ENCODE measurements at places on chromosomes 4 and X. TPM values are rescaled to one million over a fixed set of nuclear protein-coding genes. Genes with fewer than 3 reads are reported as not detected.

Gene NHS
- 9.5 TPM for total RNA-seq

GRCh38 chrX:39811376-39811775, 286.4 kb downstream of the BCOR start:
- DNase-seq, result no peak

DNA sequence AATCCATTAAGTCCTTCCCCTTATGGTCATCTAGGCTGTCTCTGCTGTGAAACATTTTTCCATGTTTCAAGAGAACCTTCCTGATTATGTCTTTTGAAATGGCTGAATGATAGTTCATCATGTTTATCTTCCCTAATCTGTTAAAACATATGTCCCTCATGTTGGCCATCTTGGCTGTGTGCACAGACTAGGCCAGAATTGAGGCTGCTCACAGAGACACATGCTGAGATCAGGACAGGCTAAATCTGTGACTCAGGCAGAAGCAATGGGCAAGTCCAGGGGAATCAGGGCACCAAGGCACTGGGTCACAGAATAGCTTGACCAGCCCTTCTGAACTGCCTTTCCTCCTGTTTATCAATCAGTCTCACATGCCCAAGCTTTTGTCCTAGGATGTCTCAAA, 78.3 kb downstream of the FHDC1 start:
- DNase-seq, result no peak

GRCh38 chrX:45591650-45592049, 391.0 kb upstream of the DIPK2B start:
- DNase-seq, result no peak

- no peak for DNase-seq
Observed at GRCh38 chr4:24211856-24212255, 322.0 kb upstream of the PPARGC1A start.

Gene MAGEA8
- not detected for total RNA-seq

Gene MAGEB17
- total RNA-seq, result not detected

DNA sequence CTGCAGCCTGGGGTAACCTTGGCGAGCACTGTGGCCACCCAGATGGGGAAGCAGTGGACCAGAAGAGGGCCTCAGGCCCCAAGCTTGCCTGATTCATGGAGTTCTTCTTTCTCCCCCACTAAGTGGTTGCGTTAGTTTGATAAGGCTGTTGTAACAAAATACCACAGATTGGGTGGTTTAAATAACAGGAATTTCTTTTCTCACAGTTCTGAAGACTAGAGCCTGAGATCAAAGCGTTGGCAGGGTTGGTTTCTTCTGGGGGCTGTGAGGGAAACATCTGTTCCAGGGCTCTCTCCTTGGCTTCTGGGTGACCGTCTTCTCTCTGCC, 105.7 kb upstream of the GATB start:
- DNase-seq, result no peak

DNA sequence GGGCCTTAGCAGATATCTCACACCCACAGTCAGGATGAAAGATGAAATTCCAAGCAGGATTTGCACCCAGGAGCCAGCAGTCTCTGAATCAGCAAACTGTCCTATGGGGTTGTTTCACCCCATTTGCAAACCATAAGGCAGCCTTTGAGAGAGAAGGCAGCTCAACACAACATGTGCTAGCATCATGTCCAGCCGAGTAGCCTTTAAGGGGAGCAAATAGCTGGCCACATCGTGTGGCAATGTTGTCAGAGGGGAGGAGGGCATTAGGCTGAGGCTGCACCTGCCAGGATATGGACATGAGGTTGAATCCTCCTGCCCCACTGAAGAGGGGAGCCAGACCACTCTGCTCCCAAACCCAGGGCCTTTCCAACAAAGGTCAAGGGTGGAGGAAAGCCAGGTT, 20.6 kb upstream of the PJA1 start:
- DNase-seq, result no peak

Gene SPANXA1
- not detected for total RNA-seq

Gene PDE6B
- total RNA-seq, result 4.6 TPM

GRCh38 chr4:170014359-170015011, 11.7 kb downstream of the MFAP3L start:
- DNase-seq, result peak; percentile 11

Gene DMD
- total RNA-seq, result 38.9 TPM

Gene GAGE13
- total RNA-seq, result not detected

GRCh38 chr4:64205376-64205775, 203.9 kb downstream of the TECRL start:
- DNase-seq, result no peak

GRCh38 chrX:77446908-77447652, at the start of gene FGF16:
Gene FGF16 (plus strand): TSS chrX:77447389. CDS start chrX:77447675, 286 bp downstream.
- DNase-seq, result no peak

Gene LEF1
- 6.9 TPM for total RNA-seq

Gene ABLIM2
- 3.9 TPM for total RNA-seq

Gene CNGA1
- not detected for total RNA-seq

DNA sequence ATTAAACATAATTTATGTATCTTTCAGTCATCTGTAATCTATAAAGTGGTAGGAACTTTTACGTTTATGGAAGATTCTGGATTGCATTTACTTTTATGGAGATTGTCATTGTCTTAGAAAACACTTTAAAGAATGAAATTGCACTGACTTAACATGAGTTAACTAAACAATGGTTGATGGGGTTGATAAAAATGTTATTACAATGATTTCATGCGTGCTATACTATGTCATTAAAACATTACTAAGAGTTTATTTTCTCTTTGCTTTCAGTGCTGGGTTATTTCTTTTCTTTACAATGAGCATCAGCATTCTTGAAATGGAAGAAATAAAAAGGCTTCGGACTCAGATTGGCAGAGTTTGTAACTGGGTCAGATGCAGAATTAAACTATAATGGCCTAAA, 67.1 kb upstream of the PDLIM3 start:
- no peak for DNase-seq

GRCh38 chr4:173735049-173735448, 205.0 kb upstream of the HAND2 start:
- DNase-seq, result no peak

Gene APELA
- total RNA-seq, result not detected

DNA sequence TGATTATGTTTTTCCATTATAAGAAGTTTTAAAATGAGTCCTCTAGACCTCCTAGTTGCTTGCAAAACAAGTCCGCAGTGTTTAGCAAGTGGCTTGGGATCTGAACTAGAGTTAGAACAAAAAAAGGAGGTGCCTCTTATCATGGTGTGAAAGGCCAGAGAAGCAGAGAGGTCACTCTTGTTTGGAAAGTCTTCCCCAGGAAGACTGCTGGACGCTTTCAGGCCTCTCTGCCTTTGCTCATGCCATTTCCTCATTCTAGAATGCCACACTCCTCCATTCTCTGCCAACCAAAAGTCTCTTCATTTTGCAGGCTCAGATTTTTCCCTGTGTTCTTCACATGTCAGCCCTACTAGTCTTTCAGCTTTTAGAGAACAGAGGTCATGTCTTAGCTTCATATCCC, 14.9 kb downstream of the PARM1 start:
- DNase-seq, result no peak

Gene BRS3
- 2.8 TPM for total RNA-seq

- DNase-seq, result peak; percentile 20
Observed at GRCh38 chr4:140856621-140857062, 100.5 kb upstream of the TBC1D9 start.

Gene AFM
- total RNA-seq, result not detected

DNA sequence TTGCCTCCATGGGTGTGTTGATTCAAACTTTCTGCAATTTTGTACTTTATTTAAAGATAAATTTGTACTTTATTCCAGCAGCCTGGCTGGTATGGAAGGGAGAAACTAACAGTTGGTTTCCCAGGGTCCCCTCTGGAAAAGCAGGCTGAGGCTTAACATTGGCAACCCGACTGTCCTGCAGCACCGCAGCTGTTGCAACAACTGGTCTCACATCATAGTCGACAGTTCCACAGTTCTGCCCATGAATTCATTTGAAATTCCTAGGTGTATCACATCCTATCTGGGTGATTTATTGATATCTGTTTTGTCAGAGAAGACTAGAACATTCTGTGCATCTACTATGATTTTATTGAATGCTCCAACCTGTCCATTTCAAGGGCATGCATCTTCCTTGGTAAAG, 98.8 kb upstream of the GATB start:
- no peak for DNase-seq

Gene WDR17
- 4.4 TPM for total RNA-seq

Gene SPACA5
- total RNA-seq, result not detected

Gene ADH7
- not detected for total RNA-seq

DNA sequence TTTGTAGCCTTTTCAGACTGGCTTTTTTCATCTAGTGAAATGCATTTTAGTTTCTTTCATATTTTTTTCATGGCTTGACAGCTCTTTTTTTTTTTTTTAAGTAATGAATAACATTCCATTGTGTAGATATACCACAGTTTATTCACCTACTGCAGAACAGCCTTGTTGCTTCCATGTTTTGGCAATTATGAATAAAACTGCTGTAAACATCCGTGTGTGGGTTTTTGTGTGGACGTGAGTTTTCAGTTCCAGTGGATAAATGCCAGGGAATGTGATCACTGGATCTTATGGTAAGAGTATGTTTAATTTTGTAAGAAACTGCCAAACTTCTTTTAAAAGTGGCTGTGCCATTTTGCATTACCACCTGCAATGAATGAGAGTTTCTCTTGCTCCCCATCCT, 160.8 kb downstream of the SOWAHB start:
- DNase-seq, result no peak

Gene CT45A1
- total RNA-seq, result not detected

Gene IL1RAPL1
- total RNA-seq, result 0.95 TPM

DNA sequence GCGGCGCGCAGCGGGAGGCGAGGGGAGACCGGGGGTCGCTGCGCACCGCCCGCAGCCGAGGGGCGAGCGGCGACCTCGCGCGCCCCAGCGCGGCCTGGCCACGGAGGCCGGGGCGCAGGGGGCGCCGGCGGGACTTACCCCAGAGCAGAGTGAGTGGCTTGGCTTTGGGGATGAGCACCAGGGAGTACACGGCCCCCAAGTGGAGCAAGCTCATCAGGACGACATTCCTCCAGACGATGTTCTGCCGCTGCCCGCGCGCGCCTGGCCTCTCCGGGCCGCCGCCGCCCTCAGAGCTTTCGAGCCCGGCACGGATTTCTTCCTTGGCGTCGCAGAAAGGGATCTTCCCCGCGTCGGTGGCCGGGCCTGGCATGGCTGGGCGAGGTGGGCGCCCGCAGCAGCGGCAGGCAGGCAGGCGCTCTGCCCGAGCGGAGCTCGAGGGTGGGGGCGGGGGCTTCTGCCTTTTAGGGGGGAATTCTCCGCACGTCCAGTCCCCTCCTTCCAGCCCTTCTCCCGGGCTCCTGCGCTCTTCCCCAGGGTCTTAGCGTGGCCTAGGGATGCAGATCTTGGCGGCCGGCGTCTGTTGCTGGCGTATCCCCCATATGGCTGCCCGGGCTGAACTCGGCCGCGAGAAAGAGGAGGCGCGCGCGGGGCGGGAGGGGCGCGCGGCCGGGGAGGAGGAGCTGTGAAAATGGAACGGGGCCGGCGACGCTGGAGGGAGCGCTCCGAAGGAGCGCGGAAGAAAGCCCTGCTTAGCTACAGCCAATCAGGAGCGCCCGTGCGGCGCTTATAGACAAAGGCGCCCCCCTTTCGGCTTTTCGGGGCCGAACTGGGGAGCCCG, at the start of gene SCD5:
TSS of gene SCD5 (minus strand) at position 629 of the 838 bp plus-strand sequence. CDS start at position 370, 259 bp downstream.
- peak; percentile 82 for DNase-seq

GRCh38 chr4:55549888-55550287, 3.2 kb upstream of the CLOCK start:
- DNase-seq, result no peak

DNA sequence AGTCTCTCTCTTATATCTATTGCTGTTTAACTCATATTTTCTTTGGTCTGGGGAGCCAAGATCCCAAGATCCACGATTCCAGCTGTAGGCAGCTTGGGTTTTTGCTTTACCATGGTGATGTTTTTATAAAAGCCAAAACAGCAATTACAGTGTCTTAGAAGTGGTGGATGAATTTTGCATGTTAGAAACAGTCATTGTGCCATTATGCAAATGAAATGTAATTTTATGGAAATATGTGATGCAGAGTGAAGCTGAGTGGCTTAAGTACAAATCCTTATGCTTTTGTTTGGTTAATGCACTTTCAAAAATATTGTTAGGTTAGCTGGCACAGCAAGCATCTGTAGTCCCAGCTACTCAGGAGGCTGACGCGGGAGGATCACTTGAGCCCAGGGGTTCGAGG, 32.8 kb upstream of the PTTG2 start:
- no peak for DNase-seq

DNA sequence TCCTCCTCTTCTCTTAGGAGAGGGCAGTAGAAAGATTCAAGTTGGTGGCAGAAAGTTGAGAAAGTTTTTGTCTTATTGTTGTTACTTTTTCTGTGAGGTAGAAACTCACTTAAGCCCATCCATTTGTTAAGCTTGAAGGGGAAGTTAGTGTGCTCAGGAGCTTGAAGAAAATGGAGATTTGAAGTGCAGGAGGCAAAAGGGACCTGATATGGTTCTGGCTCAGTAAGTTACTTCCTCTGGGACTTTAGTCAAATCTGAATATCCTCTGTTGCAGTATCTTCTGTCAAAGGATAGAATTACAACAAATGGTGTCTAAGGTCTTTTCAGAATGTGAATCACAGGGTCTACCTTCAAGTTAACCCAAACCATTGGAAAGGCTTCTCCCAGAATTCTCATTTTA, 46.2 kb downstream of the CXCL13 start:
- DNase-seq, result no peak

- DNase-seq, result no peak
Observed at GRCh38 chrX:9055354-9055753, 21.4 kb upstream of the FAM9B start.

Gene ITGB1BP2
- total RNA-seq, result 3.2 TPM

DNA sequence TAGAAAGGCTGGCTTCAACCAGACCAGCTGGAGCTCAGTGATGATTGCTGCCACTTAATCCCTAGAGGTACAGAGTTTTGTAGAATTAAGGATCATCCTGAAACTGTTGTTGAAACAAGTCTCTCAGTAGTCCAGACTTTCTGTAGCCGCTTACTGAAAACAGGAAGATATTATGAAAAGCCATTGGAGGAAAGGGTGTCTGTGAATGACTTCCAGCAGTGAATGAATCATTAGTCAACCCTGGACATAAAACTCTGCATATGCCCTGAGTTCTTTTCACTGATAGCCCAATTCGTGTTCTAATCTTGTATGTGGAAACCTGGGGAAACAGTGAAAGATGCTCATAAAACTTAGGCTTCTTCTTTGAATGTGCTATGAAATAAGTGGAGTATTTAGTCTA, 14.8 kb downstream of the HOPX start:
- DNase-seq, result no peak

Gene CCSER1
- total RNA-seq, result 5.0 TPM

DNA sequence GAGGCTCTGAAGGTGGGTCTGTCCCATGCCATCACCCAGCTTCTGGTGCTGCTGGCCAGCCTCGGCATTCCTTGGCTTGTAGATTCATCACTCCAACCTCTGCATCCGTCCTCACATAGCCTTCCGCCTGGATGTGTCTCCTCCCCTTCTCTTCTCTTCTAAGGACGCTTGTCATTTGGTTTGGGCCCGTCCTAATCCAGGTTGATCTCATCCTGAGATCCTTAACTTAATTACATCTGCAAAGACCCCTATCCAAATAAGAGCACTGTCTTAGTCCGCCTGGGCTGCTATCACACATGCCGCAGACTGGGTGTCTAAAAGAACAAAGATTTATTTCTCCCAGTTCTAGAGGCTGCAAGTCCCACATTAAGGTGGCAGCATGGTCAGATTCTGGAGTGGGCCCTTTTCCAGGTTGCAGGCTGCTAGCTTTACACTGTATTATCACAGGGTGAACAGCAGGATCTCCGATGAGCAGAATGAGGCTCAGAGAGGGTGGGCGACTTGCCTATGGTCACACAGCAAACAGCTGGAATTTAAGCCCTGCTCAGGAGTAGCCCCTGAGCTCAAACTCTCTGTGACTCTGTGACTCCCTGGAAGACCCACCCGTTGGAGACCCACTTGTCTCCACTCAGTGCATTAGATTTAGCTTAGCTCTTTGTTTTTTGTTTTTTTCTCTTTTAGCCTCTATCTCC, 113.1 kb downstream of the STK32B start:
- DNase-seq, result no peak

GRCh38 chr4:129384974-129385373, 289.0 kb downstream of the C4orf33 start:
- DNase-seq, result no peak

All from ovary (tissue), 10 donors.